ENCODE measurements at places on chromosomes 16 and 17.

DNA sequence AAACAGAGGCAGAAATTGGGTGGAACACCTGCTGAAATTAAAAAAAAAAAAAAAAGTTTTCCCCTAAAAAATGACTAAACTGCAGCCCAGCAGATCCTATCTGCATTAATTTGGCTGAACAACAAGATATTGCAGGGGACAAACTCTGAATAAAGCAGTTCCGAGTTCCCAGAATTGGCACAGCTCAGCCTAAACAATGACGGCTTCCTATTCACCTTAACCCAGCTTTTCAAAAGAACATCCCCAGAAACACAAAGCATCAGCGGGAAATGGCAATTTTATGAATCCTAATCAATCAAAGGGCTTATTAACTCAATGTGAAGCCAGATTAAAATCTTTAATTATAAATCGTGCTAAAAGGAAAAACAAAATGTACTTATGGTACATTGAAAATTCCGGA, 497.8 kb upstream of the ZFHX3 start:
- DNase-seq: no peak

GRCh38 chr17:4525691-4526397, 27.2 kb downstream of the SPNS2 start:
- DNase-seq: no peak

GRCh38 chr17:45261577-45262515, at the start of gene SPATA32:
TSS of gene SPATA32 (minus strand) at chr17:45262094. CDS start at chr17:45262016, 78 bp downstream.
- DNase-seq: peak; percentile 40

DNA sequence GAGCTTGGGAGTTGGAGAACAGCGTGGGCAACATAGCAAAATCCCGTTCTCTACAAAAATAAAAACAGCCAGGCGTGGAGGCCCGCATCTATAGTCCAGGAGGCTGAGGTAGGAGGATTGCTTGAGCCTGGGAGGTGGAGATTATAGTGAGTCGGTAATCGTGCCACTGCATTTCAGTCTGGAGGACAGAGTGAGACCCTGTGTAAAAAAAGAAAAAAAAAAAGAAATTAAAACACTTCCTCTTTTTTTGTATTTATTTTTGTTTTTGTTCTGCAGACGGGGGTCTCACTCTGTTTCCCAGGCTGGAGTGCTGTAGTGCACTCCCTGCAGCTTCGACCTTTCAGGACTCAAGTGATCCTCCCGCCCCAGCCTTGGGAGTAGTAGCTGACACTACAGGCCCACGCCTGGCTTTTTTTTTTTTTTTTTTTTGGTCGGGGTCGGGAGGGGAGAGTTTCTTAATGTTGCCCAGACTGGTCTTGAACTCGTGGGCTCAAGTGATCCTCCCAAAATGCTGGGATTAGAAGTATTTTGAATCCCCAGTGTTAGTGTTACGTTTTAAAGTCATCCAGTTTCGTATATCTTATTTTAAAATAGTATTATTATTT, 1.5 kb downstream of the IST1 start:
- no peak for DNase-seq

- DNase-seq: no peak
These were observed 350.6 kb upstream of the CCL2 start for GRCh38 chr17:33904476-33904875.

Measured in neuronal stem cell (in vitro differentiated cells).